ENCODE measurements at places on chromosomes 4 and X.

DNA sequence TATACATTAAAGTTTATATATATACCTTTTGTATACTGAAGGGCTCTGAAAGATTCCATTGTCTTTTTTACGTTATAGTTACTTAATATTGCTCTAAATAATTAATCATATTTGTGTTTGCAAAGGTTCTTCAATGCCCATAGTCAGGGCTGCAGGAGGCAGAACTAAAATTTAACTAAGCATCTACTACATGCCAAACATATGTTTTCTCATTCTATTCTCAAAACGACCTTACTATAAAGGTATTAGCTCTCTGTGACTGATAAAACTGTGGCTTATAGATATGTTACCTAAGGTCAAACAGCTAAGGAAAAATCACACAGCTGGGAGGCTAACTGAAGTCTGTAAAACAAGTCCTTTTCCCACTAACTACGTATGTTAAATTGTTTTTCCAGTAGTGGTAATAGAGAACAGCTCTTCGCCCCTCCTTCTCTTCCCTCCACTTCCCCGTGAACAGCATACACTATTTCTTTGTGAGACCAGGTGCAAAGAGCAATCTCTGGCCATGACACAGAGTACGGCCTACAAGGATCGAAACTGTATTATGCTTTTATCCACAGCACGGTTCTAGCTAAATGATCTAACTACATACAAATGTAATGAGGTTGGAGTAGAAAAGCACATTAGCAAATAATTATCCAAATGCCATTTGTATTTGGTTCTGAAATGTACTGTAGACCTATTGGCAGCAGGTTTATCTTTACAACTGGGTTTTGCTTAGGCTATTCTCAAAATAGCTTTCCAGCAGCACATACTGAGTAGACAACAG lies 1.7 kb downstream of the CNOT6L start:
- DNase-seq: no peak

GRCh38 chr4:109690690-109691410 lies 12.4 kb downstream of the CASP6 start:
- no peak for DNase-seq

DNA sequence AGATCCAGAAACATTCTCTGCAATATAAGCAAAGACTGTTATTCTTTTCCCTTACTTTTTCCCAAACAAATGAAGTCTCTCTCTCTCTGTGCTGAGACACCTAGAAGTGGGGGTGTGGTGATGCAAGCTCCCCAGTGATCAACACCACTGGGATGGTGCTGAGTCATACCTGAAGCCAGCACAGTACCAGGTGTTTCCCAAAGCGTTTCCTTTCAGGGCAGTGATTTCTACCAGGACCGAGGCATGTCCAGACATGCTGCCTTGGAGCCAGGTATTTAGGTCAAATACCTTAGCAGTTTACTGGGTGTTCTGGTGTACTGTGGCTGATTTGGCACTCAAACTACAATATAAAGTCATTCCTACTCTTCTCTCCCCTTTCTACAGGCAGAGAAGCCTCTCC lies 726.5 kb downstream of the FAM133A start:
- no peak for DNase-seq

DNA sequence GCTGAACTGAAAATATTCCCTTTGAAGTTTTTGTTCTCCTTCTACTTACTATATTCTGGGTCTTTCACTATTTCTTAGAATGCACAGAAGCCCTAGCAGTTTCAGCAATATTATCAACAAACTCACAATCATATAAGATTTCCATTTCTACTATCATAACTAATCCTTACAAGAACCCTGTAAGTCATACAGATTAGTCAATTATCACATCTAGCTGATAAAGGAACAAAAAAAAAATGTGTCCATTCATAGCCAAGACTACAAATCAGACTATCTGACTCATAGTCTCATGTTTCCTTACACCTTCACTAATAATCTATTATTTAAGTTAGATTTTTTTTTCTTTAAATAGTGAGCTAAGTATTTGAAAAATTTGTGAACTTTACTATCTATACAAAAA lies 72.5 kb downstream of the LRBA start:
- DNase-seq: no peak

GRCh38 chr4:77742054-77742453 lies 77.1 kb downstream of the CNOT6L start:
- DNase-seq: no peak

DNA sequence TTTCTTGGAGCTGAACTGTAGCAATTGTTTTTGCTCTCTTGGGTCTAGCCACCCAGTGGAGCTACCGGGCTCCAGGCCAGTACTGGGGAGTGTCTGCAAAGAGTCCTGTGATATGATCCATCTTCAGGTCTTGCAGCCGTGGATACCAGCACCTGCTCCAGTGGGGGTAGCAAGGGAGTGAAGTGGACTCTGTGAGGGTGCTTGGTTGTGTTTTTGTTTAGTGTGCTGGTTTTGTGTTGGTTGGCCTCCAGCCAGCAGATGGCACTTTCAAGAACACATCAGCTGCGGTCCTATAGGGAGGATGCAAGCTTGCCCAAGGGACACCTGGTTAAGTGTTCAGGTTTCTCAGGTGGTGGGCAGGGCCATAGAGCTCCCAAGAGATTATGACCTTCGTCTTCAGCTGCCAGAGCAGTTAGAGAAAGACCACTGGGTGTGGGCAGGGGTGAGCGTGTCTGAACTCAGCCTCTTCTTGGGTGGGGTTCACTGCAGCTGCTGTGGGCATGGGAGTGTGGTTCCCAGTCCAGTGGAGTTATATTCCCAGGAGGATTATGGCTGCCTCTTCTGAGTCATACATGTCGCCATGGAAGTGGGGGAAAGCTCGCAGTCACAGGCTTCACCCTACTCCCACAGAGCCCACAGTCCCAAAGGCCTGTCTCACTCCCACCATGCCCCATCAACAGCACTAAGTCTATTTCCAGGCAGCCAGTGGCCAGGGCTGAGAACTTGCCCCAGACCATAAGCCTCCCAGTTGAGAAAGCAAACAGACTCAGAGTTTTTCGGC lies 811.6 kb downstream of the GLUD2 start:
- no peak for DNase-seq

- no peak for DNase-seq
Observed at GRCh38 chr4:152909901-152910300, 26.2 kb upstream of the FHDC1 start.

DNA sequence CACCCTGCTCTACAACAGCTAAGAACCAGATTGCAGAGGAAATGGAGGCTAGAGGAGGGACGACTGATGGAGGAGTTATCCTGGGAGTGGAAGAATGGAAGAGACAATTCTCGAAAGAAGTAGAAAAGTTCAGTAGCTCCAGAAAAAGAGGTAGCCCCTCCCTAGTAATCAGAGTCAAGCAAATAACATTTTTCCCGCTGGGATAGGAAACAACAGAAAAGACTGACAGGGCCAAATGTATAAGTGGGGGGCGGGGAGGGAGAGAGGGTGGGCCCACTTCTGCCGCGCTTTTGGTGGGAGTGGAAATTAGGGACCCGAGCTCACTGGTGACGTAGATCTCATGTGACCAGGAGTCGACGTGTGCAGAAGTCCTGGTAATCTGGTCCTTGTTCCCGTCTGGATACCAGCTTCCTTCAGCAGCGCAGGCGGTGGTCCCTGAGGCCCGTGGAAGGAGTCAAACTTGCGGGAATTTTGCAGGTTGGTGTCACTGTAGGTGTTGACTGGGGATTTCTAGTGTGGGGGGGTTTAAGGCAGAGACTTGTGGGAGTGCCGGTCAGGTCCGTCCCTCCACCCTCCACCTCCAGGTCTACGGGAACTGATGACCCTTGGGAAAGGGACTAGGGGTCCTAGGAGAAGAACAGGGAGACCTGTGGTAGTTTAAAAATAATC lies at the start of gene TCEAL9:
TSS of gene TCEAL9 (plus strand) at position 377 of the 669 bp plus-strand sequence. CDS start 1,179 bp downstream, outside the sequence.
- DNase-seq: peak; percentile 74

Data from NCI-H2081 treated with DMSO at 0.1 percent for 48 hours (cell line).